ENCODE measurements at places on chromosomes 2 and 18.

GRCh38 chr2:18009891-18010290 lies 131.4 kb downstream of the KCNS3 start:
- DNase-seq = no peak

GRCh38 chr18:7812431-7813063 lies 245.4 kb downstream of the PTPRM start:
- DNase-seq = no peak

DNA sequence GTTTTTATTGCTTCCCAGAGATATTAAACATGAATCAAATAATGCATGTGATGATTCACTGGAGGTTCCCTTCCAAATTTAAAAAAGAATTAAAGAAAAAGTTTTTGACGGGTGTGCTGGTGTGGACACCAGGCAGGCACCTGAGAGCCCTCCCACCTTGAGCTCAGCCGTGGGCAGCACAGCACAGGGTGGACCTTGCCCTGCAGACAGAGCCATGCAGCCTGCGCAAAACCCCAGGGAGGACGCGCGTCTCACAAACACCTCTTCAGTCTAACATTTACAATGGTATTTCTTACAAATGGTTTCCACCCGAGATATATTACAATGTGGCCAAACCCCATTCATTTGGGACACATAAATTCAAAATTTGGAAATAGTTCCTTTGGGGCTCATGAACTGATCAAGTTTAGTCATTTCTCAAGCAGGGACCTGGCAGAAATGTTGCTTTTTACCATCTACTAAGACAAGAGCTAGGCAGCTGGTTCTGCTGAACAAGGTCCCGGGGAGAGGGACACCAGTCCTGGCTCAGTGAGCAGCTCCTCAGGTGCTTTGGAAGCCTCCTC lies 45.4 kb downstream of the ODC1 start:
- no peak for DNase-seq

DNA sequence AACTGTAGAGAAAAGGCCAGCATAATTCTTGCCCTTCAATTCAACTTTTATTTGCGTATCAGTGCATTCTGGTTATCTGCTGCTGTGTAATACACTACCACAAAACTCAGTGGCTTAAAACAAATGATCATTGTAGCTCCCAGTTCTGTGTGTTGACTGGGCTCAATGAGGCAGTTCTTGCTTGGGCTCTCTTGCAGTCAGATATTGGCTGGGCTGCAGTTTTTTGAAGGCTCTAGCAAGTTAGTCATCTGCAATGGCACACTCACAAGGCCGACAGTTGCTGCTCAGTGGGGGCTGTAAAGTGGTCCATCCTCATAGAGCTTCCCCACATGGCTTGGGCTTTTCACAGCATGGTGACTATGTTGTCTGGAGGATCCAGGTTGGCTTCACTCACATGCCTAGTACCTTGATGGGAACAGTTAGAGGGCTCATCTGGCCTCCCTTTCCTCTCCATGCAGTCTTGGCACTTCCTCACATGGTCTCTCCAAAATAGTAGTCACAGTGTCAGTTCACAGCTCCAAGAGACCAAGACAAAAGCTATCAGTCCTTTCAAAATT lies 110.6 kb upstream of the TNP1 start:
- no peak for DNase-seq

GRCh38 chr18:33898427-33898826 lies 320.4 kb downstream of the ASXL3 start:
- no peak for DNase-seq

- no peak for DNase-seq
These were observed 331.7 kb downstream of the GBX2 start for GRCh38 chr2:235836491-235836911.

- no peak for DNase-seq
These were observed 267.1 kb downstream of the PRKCE start for GRCh38 chr2:45918463-45919159.

DNA sequence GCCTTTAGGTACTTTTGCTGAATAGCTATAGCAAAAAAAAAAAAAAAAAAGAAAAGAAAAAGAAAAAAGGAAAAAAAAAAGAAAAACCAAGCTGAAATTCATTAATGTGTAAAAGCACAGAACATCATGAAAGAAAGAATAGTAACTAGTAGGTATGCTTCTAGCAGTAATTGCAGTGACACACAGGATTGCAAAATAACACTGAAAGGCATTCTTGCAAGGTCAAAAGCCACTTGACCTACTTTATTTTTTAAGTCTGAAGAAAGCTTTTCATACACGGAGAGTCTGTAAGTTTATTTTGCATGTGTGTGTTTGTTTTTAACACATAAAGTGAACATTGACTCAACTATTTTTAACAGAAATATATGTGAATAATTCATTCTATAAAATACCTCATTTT lies 54.4 kb downstream of the DOK6 start:
- no peak for DNase-seq

DNA sequence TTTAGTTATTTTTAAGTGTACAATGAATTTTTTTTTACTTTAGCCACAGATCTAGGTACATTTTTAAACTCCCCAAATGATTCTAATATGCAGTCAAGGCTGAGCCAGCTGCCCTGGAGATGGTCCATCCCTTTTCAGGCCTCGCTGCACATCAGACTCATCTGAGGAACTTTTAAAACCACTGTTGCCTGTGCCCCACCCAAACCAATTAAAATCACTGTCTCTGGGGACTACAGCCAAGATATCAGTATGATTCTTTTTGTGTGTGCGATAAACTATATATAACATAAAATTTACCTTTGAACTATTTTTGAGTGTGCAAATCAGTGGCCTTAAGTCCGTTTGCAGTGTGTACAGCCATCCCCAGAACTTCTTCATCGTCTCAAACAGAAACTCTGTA lies 9.1 kb upstream of the MALT1 start:
- DNase-seq = no peak

DNA sequence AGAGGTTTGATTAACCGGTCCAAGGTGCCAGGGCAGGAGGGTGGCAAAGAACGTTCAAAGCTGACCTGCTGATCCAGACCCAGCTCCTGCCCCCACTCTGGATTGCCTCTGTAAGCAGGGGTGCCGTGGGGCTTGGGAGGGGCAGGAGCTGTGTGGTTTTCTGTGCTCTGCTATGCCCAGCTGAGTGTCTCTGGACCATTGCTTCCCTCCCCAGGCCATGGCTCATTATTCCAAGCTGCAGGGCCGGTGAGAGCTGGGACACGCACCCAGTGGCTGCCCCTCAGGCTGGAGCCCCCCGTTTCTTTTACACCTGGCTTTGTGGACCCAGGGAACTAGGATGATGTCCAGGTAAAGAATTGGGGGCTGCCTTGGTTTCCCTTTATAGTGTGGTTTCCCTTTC lies 238.4 kb upstream of the HS6ST1 start:
- DNase-seq = no peak

DNA sequence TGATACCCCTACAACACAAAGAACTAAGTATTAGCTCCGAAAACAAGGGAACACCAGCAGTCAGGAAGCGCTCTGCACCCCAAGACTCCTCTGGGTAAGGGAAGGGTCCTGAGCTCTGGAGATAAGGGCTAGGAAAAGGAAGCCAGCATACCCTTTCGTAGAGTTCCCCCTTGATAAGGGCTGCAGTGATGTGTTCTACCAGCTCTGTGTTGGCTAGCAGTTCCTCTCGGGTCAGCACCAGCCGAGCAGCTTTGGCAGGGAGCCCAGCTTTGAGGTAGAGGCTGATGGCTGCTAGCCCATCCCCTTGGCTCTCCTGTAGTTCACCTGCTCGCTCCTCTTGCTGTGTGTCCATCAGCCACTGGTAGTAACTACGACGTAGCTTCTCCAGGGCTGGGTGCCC lies 18.9 kb downstream of the KRTCAP3 start:
- DNase-seq = no peak

DNA sequence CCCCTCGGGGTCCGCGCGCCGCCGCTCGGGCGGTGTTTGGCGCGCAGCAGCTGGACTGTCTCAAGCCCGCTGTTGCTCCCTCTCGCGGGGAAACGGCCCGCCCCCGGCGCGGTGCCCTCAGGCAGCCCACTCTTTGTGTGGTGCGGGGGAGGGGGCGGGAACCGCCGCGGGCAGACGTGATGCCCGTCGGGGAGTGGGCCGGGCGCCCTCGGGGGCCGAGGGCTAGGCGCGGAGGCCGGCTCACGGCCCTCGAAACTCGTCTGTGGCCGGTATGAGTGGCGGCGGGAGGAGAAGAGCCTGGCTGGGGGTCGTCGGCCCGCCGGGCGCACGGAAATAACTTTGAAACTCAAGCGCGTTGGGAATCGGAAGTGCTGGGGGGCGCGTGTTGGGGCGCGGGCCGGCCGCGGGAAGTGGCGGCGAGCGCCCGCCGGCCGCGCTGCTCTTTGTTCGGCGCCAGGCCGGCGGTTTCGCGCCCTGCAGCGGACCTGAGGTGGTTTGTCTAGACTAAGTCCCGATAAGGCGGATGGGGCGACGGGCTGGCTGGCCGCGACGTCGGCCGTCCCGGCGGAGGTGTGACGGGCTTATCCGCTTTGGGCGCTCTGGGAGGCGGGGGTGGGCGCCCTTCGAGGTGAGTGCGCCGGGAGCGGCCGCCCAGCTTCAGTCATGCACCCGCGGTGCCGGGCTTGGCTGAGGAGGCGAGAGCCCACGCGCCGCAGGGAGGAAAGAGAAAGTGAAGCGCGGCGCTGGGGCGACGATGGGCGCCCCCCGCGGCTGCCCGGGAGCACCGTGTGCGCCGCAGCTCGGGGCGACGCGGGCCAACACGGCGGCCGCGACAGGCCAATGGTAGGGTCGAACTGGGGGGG lies 679 bp downstream of the PTMA start:
- DNase-seq = peak; percentile 24

DNA sequence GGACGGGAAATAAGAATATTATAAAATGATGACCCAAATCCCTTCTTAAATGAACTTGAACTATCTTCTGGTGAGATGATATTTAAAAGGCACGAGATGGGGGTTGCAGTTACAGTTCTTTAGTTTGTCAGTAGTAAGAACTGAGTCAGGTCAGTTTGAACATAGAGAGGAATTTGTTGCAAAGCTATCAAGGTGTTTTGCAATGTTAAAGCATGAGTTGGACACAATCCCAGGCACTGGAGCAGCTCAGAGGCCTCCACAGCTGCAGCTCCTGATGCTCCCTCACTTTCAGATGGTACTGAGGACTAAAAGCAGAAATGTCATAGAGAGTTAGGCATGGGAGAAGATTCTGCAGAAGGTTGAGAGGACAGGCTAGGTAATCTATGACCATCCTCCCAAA lies 236.0 kb downstream of the BCL2 start:
- DNase-seq = no peak

DNA sequence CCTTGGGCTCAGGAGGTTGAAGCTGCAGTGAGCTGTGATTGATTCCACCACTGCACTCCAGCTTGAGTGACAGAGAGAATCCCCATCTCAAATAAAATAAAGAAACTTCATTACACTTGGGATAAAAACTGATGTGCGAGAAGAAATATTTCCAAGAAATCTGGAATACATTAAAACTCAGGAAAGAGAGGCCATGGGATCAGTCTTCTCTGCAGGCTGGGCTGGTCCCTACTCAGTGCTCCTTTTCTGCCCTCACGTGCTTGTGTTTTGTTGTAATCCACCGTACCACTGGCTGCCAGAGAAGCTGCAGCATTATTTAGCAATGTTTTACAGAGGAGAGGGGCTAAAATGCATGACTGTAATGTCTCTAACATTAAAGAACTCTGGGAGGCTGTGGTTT lies 282.0 kb downstream of the SLC8A1 start:
- no peak for DNase-seq

Data from stimulated activated CD8-positive, alpha-beta memory T cell treated with anti-CD3 and anti-CD28 coated beads, Interleukin-4, amount 100 ng/mL, for 1 hour (primary cell).